ENCODE measurements at places on chromosomes 6 and 20. TPM values are rescaled to one million over a fixed set of nuclear protein-coding genes. Genes with fewer than 3 reads are reported as not detected.

Gene RIPPLY2
- not detected for total RNA-seq

Gene TFAP2D
- total RNA-seq = not detected

Gene ACSS2
- total RNA-seq = 25.0 TPM

Gene PIM1
- 9.1 TPM for total RNA-seq

DNA sequence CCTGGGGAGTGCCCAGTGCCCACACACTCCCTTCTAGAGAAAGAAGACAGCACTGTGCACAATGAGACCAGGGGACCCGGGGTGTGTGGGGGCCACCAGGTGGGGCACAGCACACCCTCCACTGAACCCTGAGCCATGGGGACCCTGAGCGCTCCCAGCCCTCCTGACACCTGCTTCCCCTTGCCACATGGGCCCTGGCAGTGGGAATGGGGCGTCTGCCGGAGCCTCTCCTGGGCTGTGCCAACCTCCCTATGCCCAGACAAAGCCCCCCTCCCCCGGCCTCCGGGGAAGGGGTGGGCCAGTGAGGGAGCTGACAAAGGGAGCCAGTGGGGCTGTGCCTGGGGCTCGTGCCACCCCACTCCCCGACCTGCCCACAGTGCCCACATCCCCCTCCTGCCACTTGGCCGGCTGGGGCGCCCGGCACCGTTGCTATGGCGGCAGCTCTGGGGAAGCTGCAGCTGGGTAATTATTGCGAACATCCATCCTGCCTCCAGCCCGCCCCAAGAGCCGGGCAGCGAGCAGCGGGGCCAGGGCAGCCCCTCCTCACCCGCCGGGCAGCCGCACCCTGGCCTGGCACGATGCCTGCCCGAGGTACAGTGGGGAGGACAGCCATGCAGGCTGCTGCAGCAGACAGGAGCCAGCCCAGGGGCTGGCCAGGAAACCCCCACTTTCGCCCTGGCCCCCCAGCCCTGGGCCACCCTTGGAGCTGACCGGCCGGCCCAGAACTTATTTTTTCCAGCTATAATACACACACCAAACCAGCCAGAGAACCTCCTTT, 41.9 kb upstream of the NOL4L start:
- no peak for DNase-seq

GRCh38 chr20:8190043-8190880, 58.2 kb downstream of the PLCB1 start:
- no peak for DNase-seq

- no peak for DNase-seq
These were observed 191.8 kb upstream of the LRFN2 start for GRCh38 chr6:40778918-40779317.

- no peak for DNase-seq
These were observed 154.3 kb downstream of the VEGFA start for GRCh38 chr6:43924222-43924702.

- no peak for DNase-seq
These were observed 130.8 kb downstream of the TAF4 start for GRCh38 chr20:61934716-61935530.

- DNase-seq = peak; percentile 35
These were observed 102.6 kb downstream of the PERP start for GRCh38 chr6:138004430-138005287.

- no peak for DNase-seq
These were observed 4.6 kb downstream of the DTNBP1 start for GRCh38 chr6:15658181-15658744.

- DNase-seq = no peak
These were observed 60.4 kb downstream of the SCAND1 start for GRCh38 chr20:35893942-35894341.

- DNase-seq = peak; percentile 73
These were observed 904 bp downstream of the MDFI start for GRCh38 chr6:41638935-41639808.

- DNase-seq = peak; percentile 50
These were observed 2.2 kb upstream of the ARID1B start for GRCh38 chr6:156774863-156775405.

- no peak for DNase-seq
These were observed 46.3 kb upstream of the HSF2 start for GRCh38 chr6:122352981-122353664.

DNA sequence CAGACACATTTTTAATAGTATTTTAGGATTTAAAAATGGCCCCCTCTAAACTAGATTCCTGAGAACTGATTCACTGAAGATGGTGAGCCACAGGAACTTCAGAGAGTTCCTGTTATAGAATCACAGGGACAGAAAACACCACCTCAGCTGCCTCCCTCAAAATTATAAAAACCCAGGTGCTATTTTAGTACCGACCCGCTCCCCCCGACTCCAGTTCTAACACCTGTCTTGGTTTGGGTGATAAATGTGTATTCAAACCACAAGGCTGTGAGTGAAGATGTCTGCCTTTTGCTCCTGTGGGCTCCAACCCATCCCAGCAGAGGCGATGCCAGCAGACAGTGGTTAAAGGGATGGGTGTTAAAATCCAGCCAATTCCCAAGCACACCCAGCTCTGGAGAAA, 127.4 kb upstream of the LY86 start:
- no peak for DNase-seq

Data from neural progenitor cell (in vitro differentiated cells).